ENCODE measurements at places on chromosomes 3 and 15.

GRCh38 chr15:93451265-93451664, 362.3 kb upstream of the RGMA start:
- DNase-seq, result no peak

- no peak for DNase-seq
Measured at GRCh38 chr3:11602239-11602840, 41.4 kb downstream of the VGLL4 start.

GRCh38 chr3:193945143-193945542, 190.8 kb upstream of the HES1 start:
- DNase-seq, result no peak

DNA sequence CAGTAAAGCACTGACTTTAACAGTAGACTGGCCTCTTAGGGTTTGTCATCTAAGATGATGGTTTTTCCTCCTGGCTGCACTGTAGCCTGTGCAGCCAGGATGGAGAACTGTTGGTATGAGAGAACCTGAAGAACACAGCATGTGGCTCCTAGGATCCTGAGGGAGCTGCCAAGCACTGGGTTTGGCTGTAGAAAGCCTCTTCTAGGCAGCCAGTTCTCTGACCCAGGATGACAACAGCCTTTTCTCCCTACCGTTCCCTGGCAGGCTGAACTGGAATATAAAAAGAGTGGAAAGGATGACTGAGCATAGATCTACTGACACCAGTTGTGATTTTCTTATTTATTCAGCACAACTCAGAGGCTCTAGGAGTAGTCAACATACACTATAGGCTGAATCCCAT, 34.3 kb upstream of the MANF start:
- no peak for DNase-seq

DNA sequence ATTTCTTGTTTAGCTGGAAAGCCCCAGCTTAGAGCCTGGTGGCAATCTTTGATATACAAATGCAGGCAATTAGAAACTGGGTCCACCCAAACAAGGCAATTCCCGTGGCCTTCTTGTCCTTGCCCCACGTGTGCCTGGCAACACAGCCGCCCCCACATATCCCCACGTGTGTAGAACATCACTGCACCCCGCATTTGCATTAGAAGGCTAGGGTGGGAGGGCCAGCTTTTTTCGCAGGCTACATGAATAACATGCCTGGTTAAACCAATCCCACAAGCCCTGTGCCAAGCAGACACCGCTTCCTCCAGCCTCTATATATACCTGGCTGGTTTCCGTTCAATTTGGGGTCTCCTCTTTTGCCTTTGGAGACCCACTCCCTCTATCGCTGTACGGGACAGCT, 250.2 kb downstream of the ZNF385D start:
- DNase-seq, result no peak

GRCh38 chr15:63686351-63686750, 89.2 kb downstream of the FBXL22 start:
- DNase-seq, result no peak

DNA sequence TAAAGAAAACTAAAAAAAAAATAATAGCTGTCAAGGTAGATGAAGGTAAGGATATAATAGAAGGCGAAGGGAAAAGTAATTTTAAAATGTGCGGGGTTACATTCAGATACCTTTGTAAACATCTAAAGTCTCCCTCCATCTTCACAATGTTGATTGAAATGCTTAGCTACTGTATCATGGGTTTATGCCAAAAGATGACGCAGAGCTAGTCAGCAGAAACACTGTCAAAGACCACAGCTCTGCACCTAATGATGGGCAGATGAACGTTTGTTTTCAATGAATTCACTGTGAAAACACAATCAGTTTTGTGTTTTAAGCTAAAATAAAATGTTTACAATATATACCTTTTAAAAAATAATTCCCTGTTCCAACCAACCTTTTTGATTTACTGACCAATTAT, 61.2 kb downstream of the RFTN1 start:
- DNase-seq, result no peak

DNA sequence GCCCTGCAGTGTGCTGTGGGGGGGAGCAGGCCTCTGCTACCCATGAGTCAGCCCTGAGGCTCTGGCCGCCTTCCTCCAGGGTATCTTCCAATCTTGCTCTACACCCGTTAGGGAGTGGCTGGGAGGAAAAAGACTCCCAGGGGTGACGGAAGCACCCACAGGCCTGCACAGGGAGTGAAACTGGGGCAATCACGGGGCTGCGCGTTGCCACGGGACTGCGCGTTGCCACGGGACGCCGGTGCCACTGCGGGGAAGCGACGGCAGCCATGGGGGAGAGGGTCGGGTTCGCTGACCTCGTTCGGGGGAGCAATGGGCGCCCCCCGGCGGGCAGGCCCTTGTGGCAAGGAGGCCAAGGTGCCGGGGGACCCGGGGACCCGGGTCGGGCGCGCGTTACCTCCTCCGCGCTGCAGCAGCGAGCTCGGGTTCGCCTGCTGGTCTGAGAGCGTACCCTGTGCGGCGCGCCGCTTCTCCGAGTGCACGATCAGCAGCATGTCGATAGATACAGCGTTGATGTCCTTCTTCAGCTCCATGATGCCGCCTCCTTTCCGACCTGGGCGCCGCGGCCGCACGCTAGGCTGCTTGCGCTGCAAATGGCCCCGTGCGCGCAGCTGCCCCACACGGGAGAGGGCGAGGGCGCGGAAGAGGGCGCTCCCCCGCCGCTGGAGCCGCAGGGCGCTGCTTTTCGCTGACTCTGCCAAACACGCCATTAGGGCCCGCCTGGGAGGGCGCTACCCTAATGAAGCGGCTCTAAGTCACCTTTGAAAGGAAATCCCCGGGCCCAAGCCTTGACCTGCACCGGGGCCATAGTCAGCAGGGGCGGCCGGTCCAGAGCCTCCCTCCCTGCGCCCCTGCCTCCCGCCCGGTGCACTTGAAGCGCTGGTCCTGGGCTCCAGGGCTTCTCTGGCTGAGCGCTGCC, at the start of gene KY:
KY (minus strand) TSS at position 592 of the 916 bp plus-strand sequence; CDS start at position 530, 62 bp downstream.
- DNase-seq, result peak; percentile 18

- DNase-seq, result no peak
Measured at GRCh38 chr15:89978914-89979313, 22.2 kb upstream of the ZNF710 start.

DNA sequence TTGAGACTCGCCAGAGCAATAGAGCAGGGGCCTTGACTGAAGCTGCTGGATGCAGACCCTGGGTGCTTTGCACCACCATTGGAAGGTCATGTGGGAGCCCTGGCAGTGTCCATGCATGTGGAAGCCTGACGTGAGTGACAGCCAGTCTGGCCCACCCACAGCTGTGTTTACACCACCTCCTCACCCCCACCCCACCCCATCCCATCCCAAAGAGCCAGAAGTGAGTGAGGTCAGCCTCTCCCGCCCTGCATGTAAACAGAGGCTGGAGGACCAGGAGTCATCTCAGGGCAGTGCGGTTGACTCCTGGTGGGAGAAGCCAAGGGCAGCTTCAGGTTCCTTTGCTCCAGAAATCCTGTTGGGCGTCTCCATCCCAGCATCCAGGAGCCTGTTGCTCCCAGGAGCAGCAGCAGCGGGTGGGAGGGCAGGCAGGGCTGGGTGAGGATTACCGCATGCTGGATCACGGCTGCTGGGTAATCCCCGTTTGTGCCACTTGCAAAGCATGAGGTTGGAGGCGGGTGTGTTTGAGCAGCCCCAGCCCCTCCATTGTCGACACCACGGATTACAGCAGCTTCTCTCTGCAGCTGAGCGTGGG, 44.6 kb downstream of the CORO2B start:
- no peak for DNase-seq

All from Caki2 (cell line).